ENCODE measurements at places on chromosomes 16 and 17. TPM values are rescaled to one million over a fixed set of nuclear protein-coding genes. Genes with fewer than 3 reads are reported as not detected.
A peak's percentile ranks its signal among the peaks of the same experiment; 100 is the strongest.

- H3K27me3 ChIP-seq = no peaks in the 10 kb centered on the region
- no peaks in the 10 kb centered on the region for H3K36me3 ChIP-seq
- no peak overlapping the region for H3K4me3 ChIP-seq
- no peak overlapping the region for H3K27ac ChIP-seq
- DNase-seq = no peak
These were observed 11.9 kb downstream of the ADCY7 start for GRCh38 chr16:50278251-50278650.

- no peaks in the 10 kb centered on the region for H3K27me3 ChIP-seq
- H3K36me3 ChIP-seq = no peaks in the 10 kb centered on the region
- no peak overlapping the region for H3K4me3 ChIP-seq
- no peak overlapping the region for H3K27ac ChIP-seq
These were observed 42.5 kb downstream of the ERN1 start for GRCh38 chr17:64087252-64088005.

- no peaks in the 10 kb centered on the region for H3K4me1 ChIP-seq
- DNase-seq = no peak
- H3K27me3 ChIP-seq = no peaks in the 10 kb centered on the region
- H3K27ac ChIP-seq = no peak overlapping the region
- no peak overlapping the region for H3K4me3 ChIP-seq
These were observed 2.4 kb upstream of the CD300LF start for GRCh38 chr17:74715144-74715543.

GRCh38 chr16:81729451-81729850, 49.6 kb upstream of the PLCG2 start:
- H3K4me3 ChIP-seq = no peak overlapping the region
- H3K27me3 ChIP-seq = no peaks in the 10 kb centered on the region
- peak overlapping the region; percentile 79 for H3K27ac ChIP-seq
- peaks cover 15% of the 10 kb centered on the region for H3K4me1 ChIP-seq

Gene TPSB2
- 59.7 TPM for total RNA-seq

Gene RUNDC3A
- total RNA-seq = 2.0 TPM

All from vagina (tissue), 2 donors.